ENCODE measurements at places on chromosomes 3 and 15.
A peak's percentile ranks its signal among the peaks of the same experiment; 100 is the strongest.

DNA sequence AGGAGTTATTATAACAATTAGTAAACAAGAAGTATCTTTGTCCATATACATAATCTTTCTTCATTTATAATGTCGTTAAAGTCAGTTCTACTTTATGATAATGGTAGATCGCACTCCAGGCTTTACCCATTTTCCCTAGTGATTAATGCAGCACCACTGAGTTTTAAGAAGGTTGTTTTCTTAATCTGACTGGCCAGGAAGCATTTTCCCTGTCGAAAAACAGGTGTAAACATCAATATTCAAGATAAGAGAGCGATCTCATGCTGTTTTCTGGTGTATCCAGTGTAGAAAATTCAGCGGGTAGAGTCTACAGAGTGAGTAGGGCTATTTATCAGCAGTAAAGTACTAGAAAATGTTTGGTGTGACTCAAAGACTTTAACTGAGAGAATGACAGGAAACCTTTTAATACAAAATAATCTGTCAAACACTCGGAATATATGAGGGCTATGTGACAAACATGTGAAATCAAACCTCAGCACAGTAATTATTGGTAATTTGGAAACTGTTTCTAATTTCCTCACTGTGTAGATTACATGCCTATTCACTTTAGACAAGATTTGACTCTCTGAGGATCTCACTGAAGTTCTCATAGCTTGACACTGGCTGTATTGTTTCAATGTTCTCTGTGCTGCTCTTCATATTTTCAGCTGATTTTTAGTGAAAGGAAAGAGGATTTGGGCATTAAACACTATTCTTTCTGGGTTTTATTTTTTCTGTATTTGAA lies 1013.2 kb downstream of the VGLL3 start:
- no peak for DNase-seq

GRCh38 chr3:49434731-49435130 lies 5.6 kb upstream of the NICN1 start:
- no peak for DNase-seq

- no peak for DNase-seq
These were observed 689.6 kb upstream of the NECTIN3 start for GRCh38 chr3:110381992-110382391.

- DNase-seq: no peak
These were observed 634.0 kb downstream of the OTOL1 start for GRCh38 chr3:162130582-162130981.

- no peak for DNase-seq
These were observed 61.1 kb downstream of the CCNL1 start for GRCh38 chr3:157098823-157099185.

GRCh38 chr15:74226761-74227540 lies 9.2 kb upstream of the CCDC33 start:
- no peak for DNase-seq

- DNase-seq: no peak
These were observed 680.1 kb downstream of the EPHA3 start for GRCh38 chr3:89787485-89787884.

GRCh38 chr3:155423526-155424322 lies 130.2 kb upstream of the STRIT1 start:
- DNase-seq: peak; percentile 34

- no peak for DNase-seq
These were observed 44.6 kb downstream of the TRIM71 start for GRCh38 chr3:32862247-32862935.

DNA sequence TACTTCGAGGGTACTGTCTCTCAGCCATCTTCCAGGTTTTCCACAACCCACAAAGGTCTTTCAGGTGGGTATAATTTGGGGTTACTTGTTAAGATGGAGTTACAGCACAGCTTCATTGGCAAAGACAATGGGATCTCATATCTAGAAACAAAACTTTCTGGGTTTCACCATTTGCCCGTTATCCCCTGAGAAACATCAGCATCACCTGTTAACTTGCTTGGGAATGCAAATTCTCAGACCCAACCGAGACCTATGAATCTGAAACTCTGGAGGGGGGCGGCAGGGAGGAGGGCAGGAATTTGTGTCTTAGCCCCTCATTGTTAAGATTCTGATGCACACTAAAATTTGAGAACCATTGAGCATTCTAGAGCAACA lies 176.4 kb downstream of the TNIK start:
- no peak for DNase-seq

GRCh38 chr3:116586285-116586944 lies 123.2 kb upstream of the TUSC7 start:
- DNase-seq: no peak

- DNase-seq: peak; percentile 87
These were observed 72.6 kb downstream of the NPTN start for GRCh38 chr15:73560501-73561117.

DNA sequence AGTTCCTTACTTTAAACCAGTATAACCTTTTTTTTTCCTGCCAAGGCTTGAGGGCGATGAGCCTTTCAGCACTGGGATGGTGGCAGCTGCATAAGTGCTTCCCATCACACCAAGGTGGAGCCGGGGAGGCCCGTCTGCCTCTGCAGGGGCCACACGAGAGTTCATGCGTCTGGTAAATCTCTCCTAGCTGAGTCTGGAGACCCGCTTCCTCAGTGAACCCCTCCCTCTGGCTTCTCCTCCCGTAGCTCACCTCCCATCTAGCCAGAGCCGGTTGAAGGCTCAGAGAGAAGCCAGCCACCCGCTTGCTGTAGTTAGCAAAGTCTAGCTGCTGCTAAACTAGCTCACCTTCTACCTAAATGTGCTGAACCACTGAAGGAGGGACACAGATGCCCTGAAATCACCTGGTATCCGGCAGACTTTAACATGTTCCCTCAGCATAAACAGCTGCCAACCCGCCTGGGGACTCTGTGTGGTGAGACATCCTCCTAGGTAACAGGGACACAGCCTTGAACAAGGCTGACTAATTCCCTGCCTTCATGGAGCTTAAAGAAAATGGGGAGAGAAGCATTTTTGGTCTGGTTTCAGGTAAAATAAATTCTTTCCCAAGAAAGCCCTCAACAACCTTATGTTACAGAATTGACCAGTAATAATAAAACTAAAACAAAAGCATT lies 42.9 kb downstream of the RLBP1 start:
- no peak for DNase-seq

DNA sequence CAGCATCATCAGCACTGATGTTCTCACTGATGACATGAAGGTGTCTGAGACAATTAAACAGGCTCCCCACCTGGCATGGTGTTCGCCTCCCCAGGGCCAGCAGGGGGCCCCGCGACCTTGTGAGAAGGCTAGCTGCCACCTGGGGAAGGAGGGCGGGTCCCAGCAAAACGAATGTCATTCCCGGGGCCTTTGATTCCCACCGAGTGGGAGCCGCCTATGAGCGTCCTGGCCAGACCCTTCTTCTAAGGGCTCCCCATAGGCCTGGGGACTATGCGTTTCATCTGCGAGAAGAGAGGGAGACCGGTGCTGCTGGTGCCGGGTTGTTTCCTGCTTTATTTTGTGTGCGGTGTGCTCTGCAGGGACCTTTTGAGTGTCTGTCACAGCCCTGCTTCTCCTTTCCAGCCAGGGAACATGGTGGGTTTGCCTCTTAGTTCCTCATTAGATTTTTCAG lies 20.5 kb upstream of the MINDY4B start:
- DNase-seq: peak; percentile 75

- DNase-seq: no peak
These were observed 199.8 kb downstream of the TCF12 start for GRCh38 chr15:57118013-57118799.

GRCh38 chr3:134030379-134031347 lies 938 bp upstream of the SLCO2A1 start:
- no peak for DNase-seq

DNA sequence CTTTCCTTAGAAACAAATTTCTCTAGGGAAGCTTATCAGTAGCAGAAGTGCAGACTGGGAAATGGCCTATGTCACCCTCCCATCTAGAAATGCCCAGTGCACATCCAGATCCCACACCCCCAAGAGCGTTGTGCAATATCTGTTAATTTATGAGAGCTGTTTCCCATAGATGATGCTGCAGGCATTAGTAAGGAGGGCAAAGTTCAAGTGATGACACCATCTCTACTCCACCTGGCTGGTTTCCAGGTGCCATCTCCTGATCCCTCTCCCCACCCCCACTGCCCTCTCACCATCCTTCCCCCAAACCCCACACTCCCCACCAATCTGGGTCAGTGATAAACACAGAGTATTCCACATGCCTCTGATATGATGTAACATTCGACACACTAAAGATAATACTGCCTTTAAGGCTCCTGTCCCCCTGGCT lies 39.4 kb downstream of the AGTR1 start:
- no peak for DNase-seq

GRCh38 chr3:114453361-114453780 lies 159.5 kb downstream of the TIGIT start:
- DNase-seq: no peak
